Effector CD8-positive, alpha-beta T cell (primary cell): ENCODE measurements at places on chromosomes 1 and 21.

DNA sequence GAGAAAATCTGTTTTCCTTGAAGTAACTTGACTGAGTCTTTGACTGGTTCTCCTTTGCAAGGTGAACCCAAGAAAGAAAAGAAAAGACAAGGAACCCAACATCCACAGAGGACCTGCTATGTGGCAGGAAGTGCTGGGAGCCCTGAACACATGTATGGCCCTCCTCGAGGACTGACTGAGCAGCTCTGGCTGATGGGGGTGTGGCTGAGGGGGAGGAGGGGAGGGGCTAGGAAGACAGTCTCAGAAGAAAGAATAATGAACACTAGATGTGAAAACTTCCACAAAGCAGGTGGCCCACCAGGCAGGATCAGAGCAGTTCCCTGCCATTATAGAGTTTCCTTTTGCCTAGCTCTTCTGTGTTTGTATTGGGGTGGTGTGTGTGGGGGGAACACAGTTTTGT, 26.1 kb downstream of the NENF start:
- no peak for DNase-seq

- no peak for DNase-seq
These were observed 128.5 kb upstream of the EDN2 start for GRCh38 chr1:41612953-41613352.

- DNase-seq, result no peak
These were observed 26.2 kb downstream of the EXTL2 start for GRCh38 chr1:100868364-100868995.

DNA sequence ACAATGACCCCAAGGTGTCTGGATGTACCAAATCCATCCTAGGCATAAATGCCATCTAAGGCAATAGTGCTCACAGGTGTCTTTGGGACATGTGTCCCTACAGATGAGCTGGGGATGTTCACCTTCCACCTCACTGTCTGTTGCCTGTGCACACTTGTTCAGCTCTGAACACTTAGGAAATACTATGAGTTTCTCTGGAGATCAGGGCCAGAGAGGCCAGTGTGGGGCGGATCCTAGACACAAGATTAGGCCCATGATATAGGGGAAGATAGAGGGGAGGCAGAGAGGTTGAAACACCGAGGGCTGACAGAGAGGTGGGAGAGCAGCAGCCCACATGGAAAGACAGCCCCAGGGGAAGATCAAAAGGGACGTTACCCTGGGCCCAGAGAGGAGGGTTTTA, 25.6 kb downstream of the C1orf116 start:
- DNase-seq, result no peak

GRCh38 chr1:89528382-89528780, 3.8 kb downstream of the LRRC8B start:
- DNase-seq, result no peak

GRCh38 chr1:181064702-181065101, 23.8 kb upstream of the IER5 start:
- no peak for DNase-seq

- DNase-seq, result peak; percentile 43
These were observed 38.0 kb downstream of the ZBTB8OS start for GRCh38 chr1:32612189-32612881.

GRCh38 chr1:174397261-174397660, 50.5 kb upstream of the GPR52 start:
- no peak for DNase-seq

DNA sequence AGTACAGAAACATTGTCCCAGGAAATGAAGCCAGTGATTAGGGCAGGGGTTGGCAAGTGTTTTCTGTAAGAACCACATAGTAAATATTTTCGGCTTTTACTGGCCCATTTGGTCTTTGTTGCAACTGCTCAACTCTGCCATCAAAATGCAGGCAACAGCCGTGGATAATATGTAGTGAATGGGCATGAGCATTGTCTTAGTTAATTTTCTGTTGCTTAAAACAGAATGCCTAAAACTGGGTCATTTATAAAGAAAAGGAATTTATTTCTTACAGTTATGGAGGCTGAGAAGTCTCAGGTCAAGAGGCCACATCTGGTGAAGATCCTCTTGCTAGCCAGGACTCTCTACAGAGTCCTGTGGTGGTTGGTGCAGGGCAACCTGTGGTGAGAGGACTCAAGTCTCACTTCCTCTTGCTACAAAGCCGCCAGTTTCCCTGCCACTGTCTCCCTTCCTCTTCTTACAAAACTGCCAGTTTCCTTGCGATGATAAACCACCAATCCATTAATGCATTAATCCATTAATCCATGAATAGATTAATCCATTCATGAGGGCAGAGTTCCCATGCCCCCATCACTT, 166.4 kb downstream of the PSMG1 start:
- no peak for DNase-seq

DNA sequence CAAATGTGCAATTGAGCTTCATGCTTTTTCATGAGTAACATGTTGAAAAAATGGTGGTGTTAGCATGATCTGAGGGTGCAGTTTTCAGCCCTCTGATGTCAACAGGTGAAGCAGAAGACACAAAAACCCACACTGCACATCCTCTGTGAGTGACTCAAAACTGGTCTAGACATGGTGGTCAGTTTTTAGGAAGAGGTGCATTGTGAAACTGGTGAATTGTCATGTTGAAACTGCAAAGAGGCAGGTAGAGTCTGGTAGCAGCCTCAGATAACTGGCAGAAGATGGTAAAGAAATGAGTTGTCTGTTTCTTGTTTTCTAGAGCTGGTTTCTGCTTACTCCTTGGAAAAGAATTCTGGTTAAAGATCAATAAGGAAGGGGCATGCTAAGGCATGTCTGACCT, 97.3 kb upstream of the HMCN1 start:
- DNase-seq, result no peak

DNA sequence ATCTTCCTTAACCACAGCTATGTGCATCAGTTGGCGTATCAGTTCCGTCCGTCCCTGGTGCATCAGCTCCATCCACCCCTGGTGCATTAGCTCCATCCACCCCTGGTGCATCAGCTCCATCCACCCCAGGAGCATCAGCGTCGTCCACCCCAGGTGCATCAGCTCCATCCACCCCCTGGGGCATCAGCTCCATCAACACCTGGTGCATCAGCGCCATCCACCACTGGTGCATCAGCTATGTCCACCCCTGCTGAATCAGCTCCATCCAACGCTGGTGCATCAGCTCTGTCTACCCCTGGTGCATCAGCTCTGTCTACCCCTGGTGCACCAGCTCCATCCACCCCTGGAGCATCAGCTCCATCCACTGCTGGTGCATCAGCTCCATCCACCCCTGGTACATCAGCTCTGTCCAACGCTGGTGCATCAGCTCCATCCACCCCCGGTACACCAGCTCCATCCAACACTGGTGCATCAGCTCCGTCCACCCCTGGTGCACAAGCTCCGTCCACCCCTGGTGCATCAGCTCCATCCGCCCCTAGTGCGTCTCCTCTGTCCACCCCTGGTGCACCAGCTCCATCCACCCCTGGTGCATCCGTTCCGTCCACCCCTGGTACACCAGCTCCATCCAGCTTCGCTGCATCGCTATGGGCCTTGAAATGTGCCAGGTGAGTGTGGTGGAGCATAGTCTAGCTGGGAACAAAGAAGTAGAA, 106.6 kb upstream of the ZBTB40 start:
- DNase-seq, result no peak

DNA sequence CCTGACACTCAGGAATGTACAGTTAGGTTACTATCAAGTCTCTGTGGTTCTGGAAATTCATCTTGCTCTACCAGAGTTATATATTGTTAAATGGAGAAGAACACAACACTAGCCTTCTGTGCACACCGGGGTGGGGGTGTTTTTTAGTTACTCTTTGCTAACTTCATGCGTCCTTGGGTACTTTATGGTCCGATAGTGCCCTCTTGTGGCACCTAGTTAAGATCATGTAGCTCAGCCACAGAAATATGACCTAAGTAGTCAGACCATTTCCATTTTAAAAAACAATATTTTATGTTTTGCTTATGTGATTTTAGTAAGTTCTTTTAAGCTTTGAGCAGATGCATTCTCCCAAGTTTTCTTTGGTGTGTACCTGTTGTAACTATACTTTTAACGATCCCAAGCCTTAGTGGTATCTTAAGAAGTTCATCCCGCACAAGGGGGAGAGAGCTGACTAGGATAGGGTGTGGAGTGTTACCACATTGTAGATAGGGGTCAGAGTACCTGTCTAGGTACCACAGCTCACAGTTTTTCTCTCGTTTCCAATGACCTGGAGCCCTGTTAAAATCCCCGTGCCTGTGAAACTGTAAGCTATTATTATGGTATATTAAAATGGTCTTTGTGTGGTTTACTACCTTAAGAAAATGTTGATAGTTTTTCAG, 20.6 kb upstream of the SH3D21 start:
- DNase-seq, result peak; percentile 45

DNA sequence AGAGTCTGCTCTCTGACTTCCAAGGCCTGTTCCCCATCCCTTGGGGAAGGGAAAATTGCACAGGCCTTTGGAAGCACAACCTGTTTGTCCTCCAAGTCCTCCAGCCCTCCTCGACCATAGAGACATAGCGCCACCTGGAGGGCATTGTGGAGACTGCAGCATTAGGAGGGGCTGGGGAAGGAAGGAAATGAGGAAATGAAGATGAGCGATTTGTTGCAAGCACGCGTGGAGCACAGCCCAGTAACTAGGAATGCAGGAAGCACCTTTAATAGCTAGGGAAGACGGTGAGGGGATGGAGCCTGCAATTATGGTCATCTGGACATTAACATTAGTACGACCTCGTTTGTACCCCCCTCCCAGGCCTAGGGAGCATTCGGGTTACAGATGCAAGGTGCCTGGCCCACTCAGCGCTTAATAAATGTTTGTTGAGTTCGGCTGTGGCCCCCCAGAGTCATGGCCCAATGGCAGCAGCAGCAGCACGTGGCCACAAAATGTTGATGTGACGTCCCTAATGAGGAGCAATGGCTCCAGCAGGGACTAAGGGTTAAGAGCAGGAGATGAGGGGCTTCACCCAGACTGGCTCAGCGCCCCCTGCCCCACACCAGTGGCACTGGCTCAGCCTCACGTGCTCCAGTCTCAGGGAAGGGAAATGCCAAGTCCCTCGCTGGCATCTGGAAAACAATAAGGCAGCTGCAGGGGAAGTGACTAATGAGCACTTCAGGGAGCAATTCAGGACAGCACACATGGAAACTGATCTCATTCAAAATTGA, 8.0 kb upstream of the CAMK2N1 start:
- DNase-seq, result peak; percentile 79

DNA sequence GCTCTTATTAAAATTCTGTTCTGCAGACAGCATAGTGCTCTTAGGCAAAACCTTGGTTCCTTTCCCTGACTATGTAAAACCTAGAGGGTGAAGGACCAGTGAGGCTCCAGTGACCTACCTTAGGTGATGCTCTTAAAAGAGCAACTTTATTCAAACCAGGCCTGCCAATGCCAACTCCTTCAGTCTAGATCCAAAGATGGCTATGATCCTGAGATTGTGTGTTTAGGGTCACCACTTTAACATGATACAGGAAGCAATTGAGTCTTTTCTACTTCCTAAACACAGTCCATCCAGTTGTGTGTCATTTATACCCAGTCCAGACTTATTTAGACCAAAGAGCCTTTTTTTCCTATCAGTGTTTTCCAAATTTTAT, 10.8 kb downstream of the MCL1 start:
- DNase-seq, result no peak

GRCh38 chr1:157157501-157158190, 19.5 kb upstream of the ETV3 start:
- no peak for DNase-seq

DNA sequence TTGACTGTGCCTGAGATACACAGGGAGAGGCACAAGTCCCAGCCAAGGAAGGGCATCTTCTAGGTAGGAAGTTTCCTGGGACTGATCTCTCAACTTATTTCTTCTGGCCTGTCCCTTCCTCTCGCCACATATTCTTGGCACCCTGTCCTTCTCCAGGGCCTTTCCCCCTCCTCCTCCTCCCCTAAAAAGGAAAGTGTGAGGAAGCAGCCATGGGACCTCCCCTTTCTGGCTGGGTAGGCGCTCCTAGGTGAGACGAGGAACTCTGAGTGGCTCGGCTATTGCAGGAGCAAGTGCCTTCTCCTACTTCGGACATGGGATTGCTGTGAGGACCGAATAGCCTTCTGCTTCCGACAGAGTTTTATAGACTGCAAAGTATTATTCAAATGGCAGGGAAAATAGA, 15.5 kb upstream of the MTARC2 start:
- no peak for DNase-seq

- DNase-seq, result no peak
These were observed 226.5 kb downstream of the SDCCAG8 start for GRCh38 chr1:243482141-243483022.

DNA sequence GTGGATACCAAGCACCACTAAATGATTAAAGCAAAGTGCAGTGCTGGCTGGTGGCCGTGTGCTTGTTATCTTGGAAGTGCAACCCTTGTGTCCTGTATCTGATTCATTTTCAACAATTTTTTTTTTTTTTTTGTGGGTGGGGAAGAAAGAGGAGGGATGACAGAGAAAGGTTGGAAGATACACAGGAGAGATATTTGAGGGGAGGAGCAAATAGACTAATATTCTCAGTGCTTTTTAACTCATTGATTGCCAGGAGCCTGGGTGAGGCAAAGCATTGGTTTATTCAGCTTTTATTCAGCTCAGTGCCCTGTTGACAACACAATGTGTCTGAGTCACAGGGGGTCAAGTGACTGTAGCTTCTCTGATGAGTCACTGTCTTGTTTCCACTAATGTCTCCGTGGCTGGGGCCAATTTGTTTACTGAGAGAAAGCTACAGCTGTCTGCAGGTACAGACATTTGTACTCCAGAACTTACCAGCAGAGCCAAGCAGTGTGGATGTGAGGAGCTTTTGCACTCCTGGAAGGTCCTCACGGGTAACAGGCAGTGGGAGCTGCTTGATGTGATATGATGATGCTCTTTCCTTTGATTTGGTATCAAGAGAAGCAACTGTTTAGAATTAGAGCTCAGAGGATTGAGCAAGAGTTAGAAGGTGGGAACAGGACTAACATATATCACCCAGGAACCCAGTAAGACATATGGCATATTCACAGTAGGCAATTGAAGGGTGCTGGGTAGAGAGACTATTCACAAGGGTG, 23.6 kb upstream of the DNM3 start:
- DNase-seq, result no peak

- DNase-seq, result no peak
These were observed 29.0 kb downstream of the TRIM11 start for GRCh38 chr1:228377664-228378089.

GRCh38 chr1:220500372-220500771, 27.6 kb upstream of the MARK1 start:
- DNase-seq, result no peak

DNA sequence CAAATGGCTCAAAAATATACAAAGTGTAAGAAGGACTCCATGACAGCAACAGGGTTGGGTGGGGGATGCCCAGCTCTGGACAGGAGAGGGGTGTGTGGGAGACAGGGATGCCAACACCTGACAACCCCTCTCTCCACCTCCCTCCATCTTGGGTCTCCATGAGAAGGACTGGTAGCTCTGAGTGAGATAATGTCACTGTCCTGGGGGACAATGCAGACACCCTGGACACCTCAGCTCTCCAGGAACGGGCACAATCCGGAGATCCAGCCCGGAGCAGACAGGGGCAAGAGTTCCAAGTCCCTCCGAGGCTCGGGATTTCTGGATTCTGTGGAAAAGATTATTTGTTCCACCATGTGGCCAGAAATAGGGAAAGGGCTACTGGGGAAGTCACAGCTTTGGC, 122.5 kb downstream of the GLIS1 start:
- DNase-seq, result no peak
